ENCODE measurements at places on chromosomes 11 and 22.

DNA sequence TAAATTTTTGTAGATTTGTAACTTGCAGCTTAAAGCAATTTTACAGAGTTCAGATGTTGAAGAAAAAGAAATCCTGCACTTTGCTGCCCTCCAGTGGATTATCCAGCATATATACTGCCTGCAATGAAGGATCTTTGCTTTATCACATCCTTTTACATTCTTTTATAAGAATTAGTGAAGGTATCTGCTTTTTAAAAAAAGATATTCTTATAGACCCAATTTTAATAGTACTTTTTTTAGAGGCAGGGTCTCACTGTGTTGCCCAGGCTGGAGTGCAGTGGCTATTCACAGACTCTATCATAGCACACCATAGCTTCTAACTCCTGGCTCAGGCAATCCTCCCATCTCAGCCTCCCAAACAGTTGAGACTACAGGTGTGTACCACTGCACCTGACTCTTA, 60.7 kb downstream of the TTC17 start:
- DNase-seq: peak; percentile 22

- no peak for DNase-seq
These were observed 65.6 kb downstream of the BUD13 start for GRCh38 chr11:116707161-116707629.

DNA sequence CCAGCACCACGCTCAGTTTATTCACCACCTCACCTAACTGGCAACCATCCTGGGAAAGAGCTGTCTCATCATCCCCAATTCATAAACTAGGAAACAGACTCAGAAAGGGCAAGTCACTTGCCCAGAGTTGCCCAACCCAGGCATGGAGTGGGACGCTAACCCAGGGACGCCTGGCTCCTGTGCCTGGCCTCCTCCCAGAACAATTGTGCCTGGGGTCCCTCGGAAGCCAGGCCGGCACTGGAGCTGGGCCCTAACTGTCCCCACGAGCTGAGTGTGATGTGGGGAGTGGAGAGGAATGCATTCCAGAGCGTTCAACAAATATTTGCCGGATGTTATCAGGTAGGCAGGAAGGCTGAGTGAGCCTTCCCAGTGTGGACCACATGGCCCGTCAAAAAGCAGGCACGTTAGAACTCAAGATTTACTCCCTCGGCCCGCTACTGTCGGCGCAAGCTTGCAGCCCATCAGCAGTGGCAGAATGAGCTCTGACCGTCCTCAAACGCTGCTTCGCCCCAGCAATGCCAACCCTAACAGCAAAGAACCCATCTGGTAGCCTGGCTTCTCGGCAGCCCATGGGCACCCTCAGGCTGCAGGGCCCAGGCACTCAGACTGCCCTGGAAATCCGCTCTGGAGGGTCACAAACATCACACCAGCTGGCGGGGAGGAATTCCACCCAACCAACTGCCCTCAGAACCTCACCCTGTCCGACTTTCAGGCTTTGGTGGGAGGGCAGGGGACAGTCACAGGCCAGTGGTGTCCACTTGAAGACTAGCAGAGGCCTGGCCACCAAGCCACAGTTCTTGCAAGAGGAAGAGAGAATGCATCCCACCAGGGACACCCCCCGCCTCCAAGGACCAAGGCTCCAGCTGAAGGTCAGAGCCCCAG, 35.6 kb downstream of the MYH9 start:
- no peak for DNase-seq

GRCh38 chr11:116990061-116990473, 108.2 kb downstream of the SIK3 start:
- DNase-seq: no peak

GRCh38 chr11:3855808-3856491, 486 bp downstream of the STIM1 start:
- DNase-seq: no peak

DNA sequence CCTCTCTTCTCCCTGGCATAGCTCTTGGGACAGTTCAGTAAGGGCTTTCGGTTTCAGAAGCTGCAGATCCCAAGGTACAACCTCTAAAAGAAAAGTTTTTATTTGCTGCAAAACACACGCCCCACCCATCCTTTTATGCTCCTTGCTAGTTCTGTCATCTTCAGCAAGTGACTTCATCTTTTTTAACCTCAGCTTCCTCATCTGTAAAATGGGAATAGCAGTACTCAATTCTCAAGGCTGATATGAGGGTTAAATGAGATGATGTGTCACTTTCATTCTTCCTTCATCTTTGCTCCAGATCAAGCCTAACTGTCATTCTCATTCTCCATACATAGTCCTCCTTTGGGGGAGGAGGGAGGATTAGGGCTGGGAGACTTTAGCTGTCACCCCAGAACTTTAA, 90.0 kb upstream of the ALX4 start:
- no peak for DNase-seq

DNA sequence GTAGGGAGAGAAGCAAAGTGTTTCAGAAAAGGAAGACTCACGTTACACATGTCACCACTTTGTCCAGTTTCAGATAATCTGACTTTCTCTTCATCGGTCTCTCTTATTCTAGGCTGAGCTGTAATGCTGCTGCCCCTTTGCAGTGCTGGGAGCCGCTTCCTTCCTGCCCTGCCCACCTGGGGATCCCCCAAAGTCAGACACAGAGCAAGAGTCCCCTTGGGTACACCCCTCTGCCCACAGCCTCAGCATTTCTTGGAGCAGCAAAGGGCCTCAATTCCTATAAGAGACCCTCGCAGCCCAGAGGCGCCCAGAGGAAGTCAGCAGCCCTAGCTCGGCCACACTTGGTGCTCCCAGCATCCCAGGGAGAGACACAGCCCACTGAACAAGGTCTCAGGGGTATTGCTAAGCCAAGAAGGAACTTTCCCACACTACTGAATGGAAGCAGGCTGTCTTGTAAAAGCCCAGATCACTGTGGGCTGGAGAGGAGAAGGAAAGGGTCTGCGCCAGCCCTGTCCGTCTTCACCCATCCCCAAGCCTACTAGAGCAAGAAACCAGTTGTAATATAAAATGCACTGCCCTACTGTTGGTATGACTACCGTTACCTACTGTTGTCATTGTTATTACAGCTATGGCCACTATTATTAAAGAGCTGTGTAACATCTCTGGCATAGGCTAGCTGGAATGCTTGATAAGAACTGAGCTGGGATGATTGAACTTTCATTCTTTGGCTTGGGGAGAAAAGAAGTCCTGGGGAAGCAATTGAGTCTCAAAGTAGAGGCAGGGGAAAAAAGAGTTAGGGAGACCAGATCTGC, 31.2 kb upstream of the SMIM35 start:
- no peak for DNase-seq

GRCh38 chr11:36041988-36042611, 98.2 kb downstream of the LDLRAD3 start:
- DNase-seq: no peak

GRCh38 chr11:69372589-69373250, 78.8 kb downstream of the MYEOV start:
- DNase-seq: no peak

GRCh38 chr11:128927683-128928336, 14.9 kb downstream of the TP53AIP1 start:
- no peak for DNase-seq

DNA sequence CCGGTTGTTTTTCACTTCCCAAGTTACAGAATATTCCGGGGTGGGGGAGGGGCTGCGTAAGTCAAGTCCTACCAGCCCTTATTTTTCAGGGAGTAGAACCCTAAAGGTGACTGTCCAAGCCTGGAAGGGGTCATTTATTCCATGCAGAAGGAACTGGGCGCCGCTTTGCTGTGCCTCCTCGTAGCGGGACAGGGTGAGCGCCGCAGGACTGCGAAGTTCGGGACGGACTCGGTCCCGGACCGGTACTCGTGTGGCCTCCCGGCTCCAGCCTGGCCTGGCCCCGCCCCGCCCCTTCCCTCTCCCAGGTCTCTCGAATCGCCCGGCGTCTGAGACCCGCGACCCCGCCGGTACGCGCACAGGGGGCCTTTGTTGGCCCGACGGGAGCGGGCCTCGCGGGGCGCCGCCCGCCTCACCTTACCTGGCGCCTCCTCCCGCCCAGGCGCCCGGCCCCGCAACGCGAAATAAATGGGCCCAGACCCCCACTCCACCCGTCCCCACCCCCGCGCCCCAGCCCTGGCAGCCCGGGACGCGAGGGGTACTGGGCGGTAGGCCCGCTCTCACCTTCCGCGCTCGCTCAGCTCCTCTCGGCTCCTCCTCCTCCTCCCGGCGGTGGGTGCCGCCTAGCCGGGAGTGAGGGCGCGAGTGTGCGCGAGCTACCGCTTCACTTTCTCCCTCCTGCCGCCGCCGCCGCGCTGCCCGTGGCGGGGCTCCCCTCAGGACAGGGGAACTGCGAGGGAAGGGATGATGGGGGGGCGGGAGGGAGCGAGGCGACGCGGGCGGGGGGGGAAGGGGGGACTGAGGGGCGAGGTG, 698 bp downstream of the PAK1 start:
- peak; percentile 22 for DNase-seq

GRCh38 chr11:67372993-67373647, at the start of gene CLCF1:
CLCF1 (minus strand) TSS chr11:67373598; CDS start chr11:67373539, 59 bp downstream.
- no peak for DNase-seq

DNA sequence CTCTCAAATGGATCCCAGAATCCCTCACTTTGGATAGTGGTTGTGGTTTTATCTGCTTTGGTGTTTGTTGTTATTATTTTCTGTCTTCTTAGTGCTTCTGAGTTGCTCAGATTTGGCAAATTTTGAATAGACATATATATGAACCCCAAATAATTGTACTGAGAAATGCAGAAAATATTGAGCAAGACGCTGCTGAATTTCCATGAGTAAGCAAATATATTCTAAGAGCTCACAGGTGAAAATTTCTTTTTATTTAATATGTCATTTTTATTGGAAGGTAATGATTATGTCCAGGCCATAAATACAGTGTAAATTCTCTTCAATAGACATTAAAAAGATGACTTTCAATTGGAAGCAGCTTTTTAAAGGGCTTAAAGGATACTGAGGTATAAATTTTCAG, 152.1 kb downstream of the FAT3 start:
- no peak for DNase-seq

DNA sequence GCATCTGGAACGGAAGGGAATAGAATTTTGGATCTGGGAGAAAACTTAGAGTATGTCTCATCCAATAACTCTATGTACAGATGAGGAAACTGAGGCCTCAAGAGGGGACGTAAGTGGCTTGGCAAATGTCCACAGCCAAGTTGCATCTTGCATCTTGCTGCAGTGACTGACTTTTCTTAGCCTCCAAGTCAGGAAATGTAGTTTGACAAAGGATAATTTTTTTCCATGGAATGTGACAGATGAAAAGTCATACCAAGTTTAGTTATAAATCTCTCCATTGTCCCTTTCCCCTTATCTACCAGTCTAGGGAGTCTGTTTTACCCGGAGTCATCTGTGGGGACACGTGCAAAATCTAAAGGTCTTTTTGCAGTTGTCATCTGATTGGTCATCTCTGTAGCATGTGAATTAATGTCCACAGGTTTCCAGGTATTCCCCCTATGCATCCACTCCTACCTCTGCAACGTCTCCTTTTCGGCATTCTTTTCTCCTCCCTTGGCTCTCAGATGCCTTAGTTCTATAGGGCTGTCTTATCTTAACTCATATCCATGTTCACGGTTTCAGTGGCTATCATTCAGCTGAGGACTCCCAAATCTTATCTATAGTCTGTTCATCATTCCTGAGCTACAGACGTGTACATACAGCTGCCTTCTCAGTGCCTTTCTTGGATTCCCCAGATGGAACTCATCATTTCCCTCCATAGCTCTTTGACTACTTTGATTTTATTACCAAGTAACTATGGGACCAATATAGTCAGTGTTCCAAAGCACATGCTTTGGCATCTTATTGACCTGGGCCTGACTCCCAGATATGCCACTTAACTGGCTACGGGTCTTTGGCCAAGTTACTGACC, 139.5 kb upstream of the TIMP3 start:
- no peak for DNase-seq

GRCh38 chr11:4684631-4685285, 12.9 kb downstream of the OR51E2 start:
- DNase-seq: no peak

GRCh38 chr11:64536997-64537396, 54.0 kb upstream of the SLC22A12 start:
- no peak for DNase-seq

DNA sequence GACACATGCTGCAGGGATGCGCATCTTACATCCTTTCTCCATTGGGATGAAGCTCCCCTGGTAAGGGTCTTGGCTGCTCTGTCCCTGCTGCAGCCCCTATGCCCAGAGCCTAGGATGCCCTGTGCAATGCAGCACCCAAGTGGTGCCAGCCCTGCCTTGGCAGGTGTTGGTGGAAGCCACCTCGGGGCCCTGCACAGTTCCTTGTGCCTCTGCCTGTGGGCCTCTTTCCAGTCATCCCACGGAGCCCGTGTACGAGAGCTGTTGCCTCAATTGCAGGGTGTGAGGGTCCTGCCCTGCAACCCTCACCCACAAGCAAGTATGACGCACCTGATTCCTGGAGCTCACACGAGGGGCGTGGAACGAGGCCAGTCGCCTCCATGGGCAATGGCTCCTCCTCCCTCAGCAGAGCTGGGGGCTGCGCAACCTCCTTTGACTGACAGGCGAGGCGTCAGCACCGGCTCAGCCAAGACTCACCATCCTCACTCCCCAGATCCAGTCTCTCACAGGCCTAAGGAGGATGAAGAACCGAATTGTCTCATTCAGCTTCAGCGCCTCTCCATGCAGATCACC, 719.6 kb downstream of the BRD1 start:
- no peak for DNase-seq

- DNase-seq: no peak
These were observed 27.7 kb downstream of the SMCO4 start for GRCh38 chr11:93515441-93516025.

DNA sequence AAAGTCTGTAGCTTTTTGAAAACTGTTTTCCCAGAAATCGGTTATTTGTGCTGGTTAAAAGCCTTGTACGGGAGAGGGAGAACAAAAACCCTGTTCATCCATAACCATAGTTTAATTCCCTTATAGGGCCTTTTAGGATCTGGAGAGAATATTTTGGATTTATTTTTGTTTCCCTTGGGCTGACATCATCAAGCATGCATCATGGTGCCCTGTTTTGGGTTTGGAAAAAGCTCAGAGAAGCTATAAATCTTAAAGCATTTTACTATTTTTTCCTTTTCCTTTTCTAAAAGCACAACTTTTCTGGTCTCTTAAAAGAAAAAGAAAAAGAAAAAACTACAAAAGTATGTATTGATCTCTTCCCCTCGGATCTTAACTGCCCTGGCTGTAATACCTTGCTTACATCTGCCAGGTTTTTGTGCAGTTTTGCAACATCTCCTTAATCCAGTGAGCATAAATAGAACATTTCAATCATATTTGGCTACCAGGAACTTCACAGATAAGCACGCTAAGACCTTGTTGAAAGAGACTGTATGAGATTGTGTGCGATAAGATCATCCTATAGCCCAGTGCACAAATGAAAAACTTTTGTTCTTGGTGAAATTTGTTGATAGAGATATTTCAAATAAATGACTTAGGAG, 88.0 kb downstream of the ZBTB16 start:
- no peak for DNase-seq

Data from SW 1271 (cell line).